AG09319 (cell line): ENCODE measurements at places on chromosomes 13 and 19.
A peak's percentile ranks its signal among the peaks of the same experiment; 100 is the strongest.

DNA sequence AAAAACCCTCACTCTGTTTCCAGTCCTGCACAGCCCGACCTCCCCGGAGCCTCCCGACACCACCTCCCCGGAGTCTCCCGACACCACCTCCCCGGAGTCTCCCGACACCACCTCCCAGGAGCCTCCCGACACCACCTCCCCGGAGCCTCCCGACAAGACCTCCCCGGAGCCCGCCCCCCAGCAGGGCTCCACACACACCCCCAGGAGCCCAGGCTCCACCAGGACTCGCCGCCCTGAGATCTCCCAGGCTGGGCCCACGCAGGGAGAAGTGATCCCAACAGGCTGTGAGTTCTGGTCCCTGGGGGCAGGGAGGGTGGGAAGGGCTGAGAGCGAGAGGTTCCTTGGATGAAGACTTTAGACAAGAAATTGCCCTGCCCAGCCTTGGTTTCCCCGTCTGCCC is 5.4 kb downstream of the MADCAM1 start:
- DNase-seq, result no peak

GRCh38 chr19:17423429-17424208 is 3.8 kb downstream of the MVB12A start:
- DNase-seq, result no peak

GRCh38 chr19:47573071-47574026 is at the start of gene ZNF541:
Gene ZNF541, minus strand, starts transcription at chr19:47573148. Its CDS starts 17,292 bp downstream, at chr19:47555856.
- peak; percentile 7 for DNase-seq

GRCh38 chr19:6056801-6057650 is 53.3 kb downstream of the RFX2 start:
- DNase-seq, result peak; percentile 91

DNA sequence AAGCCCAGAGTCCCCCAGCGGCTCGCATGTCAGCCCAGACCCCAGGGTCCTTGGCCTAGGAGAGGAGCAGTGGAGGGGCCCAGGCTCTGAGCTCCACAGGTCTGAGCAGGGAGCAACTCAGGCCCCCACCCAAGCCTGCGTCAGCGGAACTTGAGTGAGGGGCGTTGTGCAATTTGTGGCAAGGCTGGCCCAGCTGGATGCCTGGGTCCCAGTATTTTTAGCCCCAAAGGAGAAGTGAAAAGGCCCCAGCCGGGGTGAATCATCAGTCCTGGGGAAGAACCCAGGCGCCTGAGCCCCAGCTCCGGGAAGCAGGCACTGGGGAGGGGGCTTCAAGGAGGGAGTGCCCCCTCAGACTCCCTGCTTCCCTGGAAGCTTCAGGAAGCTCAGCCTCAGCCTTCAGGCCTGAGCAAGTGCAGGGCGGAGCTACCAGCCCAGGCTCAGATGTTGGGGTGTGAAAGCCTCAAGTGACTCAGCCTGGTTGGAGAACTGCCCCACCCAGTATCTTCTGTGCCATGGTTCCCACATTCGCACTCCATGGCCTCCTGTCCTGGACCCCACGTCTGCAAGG is 7.2 kb downstream of the MED29 start:
- peak; percentile 81 for DNase-seq

DNA sequence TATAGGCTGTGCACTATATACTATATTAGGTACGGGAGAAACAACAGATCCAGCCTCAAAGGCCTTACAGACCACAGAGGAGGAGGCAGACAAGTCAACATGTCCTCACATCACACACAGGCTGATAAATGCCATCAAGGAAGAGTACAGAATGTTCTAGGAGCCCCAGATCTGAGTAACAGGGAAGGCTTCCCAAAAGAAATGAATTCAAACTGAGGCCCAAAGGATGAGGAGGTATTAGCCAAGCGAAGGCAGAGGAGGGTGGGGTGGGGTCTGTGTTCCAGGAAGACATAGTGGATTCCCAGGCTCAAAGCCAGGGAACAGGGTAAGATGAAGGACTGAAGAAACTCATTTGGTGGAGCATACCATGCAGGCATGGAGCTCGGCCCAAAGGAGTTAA is 55.1 kb downstream of the RXFP2 start:
- DNase-seq, result no peak

- no peak for DNase-seq
Measured at GRCh38 chr13:50932091-50932490, 22.5 kb downstream of the RNASEH2B start.

DNA sequence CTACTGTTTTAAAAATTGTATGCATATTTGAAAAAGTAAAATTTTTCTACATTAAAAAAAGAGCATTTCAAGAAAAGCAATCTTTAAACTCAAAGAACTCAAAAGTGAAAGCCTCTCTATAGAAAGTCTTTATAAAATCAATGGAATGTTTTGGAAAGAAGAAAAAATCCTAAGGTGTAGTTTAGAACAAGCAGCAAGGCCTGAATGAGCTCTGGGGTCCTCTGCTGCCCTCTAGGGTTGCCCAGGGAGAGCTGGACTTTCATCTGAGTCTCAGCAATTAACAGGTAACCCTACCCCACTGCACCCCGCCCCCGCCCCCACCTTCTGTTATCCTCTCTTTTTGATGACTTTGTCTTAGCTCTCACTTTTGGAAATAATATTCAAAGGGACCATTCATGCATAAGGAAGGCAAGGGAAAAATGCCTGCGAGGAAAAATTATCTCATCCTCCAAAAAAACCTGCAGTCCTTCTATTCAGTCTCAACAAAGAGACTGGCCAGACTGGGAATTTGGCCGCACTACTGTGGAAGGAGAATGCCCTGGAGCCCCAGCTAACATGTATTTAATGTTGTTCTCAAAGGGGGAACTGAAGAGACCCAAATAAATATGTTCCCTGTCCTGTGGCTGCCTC is 24.1 kb downstream of the SLC25A30 start:
- DNase-seq, result no peak

DNA sequence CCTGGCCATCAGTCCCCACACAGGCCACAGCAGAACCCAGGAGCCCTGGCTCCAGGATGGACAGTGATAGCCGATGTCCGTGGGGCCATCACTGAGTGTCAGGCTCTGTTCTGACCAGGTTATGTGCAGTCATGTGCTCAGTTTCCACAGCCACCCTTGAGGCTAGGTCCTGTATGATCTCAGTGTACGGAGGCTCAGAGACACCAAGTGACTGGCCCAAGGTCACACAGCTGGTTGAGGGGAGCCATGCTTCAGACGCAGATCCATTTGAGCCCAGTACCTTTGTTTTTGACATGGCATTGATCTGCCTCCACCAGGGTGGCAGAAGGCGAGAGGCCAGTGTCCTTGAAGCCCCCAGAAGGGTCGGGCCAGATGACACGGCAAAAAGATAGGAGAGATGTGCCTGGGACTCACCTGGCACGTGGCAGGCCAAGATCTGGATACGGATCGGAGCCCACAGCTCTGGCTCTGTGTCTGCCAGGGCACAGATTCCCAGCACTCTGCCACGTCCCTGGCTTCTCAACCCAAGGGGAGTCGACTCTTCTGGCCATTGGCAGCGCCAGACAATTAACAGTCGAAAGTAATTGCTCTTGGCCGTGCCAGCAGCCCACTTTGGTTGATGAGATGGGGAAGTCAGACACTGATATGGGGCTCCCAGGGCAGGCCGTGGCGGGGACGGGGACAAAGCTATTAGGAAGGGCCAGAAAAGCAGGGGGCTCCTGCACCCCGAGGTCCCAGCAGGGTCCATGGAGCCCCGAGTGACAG is 15.6 kb downstream of the EVI5L start:
- no peak for DNase-seq

DNA sequence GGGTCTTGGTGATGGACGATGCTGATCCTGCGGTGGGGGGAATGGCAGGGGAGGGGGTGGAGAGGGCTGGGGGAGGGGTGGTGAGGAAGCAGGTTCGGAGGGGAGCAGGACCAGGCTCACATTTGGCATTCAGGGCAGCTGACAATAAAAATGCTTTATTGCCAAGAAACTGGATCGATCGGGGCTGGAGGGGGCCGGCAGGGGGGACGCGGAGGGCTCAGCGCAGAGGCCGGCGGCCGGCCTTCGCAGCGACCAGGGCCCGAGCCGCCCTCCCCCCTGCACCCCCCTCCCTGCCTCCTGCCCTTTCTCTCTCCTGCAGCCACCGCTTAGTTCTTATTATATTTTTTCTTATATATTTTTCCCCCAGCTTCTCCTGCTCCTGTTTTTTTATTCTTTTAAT is 18.1 kb upstream of the POU2F2 start:
- DNase-seq, result no peak

- DNase-seq, result no peak
Measured at GRCh38 chr19:14502334-14503092, 6.6 kb upstream of the GIPC1 start.

- DNase-seq, result no peak
Measured at GRCh38 chr19:29031216-29031615, 181.7 kb downstream of the UQCRFS1 start.

DNA sequence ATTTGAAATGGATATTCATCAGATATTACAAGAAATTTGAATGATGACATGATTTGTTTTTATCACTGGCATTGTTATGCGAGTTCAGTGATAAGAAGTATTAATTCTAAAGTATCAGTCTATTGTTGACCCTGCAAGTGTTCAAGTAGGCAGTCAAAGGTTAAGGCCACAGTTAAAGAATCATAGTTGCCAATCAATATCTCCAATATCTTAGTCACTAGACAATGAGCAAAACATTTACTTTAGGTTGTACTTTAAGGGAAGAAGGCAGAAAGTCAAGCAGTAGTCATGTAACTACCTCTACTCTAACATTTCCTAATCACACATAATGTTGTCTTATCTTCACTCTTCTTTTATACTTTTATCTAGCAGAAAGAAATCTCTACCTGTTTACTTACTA is 709.8 kb downstream of the PCDH17 start:
- no peak for DNase-seq

DNA sequence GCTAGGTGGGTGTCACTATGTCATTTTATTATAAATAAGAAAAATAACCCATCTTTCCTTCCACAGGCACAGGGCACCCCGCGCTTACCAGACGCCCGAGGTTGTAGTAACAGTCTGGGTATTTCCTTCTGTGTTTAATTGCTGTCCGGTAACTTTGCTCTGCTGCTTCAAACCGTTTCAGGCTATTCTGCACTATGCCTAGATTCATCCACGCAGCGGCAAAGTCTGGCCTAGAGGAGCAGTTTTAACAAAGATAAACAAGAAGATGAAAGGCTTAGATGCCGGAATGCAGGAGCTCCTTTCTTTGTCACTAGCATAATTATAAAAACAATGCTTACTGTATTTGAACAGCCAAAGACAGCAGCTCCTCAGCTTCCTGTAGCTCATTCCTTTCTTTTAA is 36.9 kb upstream of the GGACT start:
- DNase-seq, result no peak
